ENCODE measurements at places on chromosomes 16 and 17.

DNA sequence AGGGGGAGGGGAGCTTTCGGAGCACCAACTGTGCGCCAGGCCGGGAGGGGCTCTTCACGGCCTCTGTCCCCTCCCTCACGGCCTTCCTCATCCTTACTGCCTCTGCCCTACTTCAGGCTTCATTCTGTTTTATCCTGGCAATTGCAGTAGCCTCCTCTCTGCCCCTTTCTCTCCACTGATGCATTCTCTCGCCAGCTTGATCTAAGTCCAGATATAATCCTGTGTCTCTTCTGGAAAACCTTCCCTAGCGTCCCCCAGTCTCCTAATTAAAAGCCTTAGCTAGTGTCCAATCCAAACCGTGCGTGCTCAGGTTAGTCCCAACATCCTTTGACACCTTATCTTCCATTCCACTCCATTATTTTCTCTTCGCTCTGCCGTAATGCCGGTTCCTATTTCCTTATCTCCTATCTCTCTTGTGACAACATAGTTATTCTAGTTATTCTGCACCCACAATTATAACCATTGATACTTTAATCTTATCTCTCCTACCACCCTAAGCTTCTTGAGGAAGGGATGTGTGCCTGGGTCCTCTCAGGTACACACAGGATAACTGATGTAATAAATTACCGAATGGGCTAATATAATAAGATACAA is 869 bp downstream of the ZNF48 start:
- no peak for DNase-seq

- DNase-seq = no peak
These were observed 205.8 kb downstream of the PRKCA start for GRCh38 chr17:66507982-66508760.

- DNase-seq = no peak
These were observed 209.4 kb downstream of the XYLT1 start for GRCh38 chr16:17261197-17261858.

DNA sequence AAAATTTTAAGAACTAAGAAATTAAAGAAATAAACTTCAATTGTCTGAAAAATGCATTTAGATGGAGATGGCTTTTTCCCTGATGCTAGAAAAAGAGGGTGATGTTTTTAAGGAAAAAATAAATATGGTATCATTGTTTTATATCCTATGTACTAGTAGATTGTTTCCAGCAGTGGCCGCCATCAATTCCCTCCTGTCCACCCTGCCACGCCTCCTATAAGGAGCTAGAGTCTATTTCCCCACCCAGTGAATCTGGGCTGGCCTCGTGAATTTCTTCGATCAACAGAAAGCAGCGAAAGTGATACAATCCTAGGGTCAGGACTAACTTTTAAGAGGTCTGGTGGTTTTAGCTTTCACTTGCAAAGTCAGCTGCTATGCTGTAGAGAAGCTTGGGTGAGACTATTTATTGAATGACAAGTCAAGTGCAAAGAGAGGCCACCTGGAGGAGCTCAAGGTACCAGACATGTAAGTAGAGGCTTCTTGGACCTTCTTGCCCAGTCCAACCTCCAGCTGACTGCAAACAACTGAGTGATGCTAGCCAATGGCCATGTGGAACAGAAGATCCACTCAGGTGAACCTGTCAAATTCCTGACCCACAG is 80.9 kb upstream of the MTMR4 start:
- no peak for DNase-seq

DNA sequence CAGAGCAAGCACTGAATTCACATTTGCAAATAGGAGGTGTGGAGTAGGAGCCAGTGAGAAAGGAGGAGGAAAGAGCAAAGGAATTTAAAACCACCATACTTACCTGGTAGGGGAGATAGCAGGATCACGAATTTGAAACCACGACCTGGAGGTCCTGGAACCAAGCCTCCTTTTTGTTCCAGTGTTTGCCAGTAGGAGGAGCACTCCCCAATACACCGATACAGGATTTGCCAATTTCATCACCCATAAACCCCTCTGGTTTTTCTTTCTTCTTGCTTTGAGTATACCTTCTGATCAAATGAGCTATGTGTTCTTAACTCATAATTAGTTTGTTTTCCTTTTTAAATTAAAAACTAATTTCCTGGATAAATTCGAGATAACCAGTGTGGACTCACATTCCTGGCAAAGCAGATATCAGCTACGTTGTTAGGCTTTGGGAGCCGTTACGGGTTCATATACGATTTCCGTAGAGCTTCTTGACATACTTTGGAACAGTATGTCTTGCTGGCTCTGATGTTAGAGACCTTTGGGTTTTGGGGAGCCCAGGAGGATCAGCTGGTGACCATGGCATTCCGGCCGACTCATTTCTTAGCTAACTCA is 22.7 kb downstream of the BCO1 start:
- no peak for DNase-seq

DNA sequence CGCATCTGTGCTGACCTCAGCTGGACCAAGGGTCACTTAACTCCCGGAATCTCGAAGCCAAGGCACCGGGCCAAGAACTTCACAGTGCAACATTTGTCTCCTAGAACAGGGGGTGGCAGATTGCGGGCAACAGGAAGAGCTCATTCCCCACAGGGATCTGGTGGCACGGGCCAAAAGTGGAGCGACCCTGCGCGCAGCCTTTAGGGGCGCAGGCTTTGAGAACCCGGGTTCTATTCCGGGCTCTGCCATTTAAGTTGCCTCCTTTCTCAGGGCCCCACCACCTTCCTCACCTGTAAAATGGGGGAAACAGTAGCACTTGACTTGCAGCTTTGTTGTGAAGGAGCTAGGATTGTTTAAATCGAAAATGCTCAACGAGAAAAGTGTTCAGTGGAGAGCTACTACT is 651 bp downstream of the SHMT1 start:
- DNase-seq = peak; percentile 27

DNA sequence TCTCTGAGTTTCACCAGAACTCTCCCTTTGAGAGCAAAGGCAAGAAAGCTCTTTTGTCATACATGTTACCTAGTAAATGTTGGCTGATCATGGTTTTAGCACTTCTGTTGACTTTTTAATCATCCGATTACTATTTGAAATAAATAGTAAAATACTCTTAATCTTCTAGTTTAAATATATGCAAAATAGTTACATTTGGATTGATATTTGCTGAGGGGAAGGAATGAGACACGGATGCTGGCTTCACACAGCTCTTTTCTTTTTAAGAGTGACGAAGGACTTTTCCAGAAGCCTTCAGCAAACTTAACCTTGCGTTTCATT is 9.4 kb downstream of the NFATC3 start:
- no peak for DNase-seq

GRCh38 chr16:86931410-86931941 is 353.1 kb downstream of the FOXL1 start:
- peak; percentile 62 for DNase-seq

DNA sequence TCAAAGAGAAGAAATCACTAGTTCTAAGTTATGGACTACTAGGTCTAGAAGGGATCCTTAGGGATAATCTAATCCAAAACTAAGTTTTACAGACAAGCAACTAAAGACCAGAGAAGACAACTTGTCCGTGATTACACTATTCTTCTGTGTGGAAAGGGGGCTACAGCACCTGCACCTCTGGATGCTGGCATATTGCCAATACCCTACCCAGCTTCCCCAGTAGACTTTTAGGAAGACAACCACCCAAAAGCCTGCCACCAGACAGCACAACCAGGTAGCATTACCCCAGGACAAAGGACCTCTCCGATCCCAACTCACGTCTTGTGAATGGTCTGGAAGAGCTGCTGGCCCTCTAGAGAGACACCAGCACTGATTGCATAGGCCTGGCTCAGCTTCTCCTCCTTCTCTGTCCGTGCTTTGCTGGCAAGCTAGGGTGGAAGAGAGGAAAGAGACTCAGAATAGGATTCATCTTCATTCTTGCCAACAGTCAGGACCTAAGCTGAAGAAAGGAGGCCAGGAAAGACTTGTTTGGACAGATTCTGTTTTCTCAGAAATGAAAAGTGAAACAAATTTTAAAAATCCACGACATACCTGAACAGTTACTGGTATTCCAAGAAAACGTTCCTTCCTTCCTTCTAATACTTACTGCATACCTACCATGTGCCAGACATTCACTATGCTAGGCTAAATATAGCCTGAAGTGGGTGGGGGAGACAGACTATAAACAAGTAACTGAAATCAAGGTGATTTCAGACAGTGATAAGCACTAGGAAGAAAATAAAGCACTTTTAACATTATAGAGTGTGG is 25.3 kb upstream of the TMEM101 start:
- DNase-seq = peak; percentile 9

GRCh38 chr16:13348416-13348815 is 447.0 kb downstream of the SHISA9 start:
- DNase-seq = peak; percentile 22

DNA sequence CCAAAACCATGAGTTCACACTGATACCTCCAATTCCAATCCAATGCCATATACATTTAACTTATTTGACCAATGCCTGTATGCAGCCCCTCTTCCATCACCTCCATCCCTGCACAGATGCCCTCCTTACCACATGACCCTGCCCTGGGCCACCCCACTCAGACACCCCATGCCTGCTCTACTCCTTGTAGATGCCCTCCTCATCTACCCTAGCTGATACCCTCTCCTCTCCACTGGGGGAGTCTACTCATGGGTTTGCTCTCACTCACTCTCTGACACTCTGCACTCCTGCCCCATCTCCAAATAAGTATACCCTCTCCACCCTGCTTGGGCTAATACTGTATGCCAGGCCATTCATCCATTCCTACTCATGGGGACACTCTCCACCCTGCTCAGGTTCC is 16.0 kb upstream of the CMTM4 start:
- DNase-seq = no peak

GRCh38 chr17:60766778-60767190 is 89.1 kb downstream of the BCAS3 start:
- DNase-seq = no peak

GRCh38 chr16:85029981-85030401 is 2.4 kb downstream of the KIAA0513 start:
- no peak for DNase-seq

DNA sequence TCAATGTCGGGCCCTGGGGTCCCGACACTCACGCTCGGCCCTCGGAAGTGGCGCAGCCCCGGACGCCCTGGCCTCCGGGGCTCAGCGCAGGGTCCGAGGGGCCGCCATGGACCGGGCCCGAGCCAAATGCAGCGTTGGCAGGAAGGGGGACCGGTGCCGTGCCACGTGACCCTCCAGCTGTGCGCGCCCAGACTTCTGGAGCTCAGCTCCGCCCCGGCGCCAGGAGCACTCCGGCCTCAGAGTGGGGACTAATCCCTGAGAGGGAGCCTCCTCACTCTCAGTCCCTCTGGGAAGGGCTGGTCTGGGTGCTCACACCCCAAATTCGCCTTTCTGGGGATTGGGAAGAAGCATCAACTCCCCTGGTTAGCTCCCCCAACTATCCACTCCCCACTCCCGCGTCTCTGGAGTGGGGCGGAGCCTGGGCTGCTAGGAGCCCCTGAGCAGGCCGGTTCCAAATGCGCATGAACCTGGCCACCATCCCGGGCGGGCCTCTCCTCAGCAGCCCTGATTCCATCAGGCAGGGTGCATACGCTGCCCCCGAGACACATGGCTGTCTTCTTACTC is at the start of gene B3GNT9:
B3GNT9 (minus strand) TSS at position 166 of the 564 bp plus-strand sequence. CDS start 513 bp downstream, outside the sequence.
- DNase-seq = no peak

GRCh38 chr17:9212376-9213302 is 191.3 kb downstream of the NTN1 start:
- no peak for DNase-seq

- peak; percentile 43 for DNase-seq
These were observed at the start of gene HAS3 for GRCh38 chr16:69105501-69106361. TSS of gene HAS3 (plus strand) at chr16:69105653. CDS start at chr16:69109396, 3,743 bp downstream.

GRCh38 chr16:30958175-30959079 is 873 bp downstream of the SETD1A start:
- DNase-seq = no peak

GRCh38 chr16:25228372-25228771 is 11.6 kb downstream of the AQP8 start:
- no peak for DNase-seq

DNA sequence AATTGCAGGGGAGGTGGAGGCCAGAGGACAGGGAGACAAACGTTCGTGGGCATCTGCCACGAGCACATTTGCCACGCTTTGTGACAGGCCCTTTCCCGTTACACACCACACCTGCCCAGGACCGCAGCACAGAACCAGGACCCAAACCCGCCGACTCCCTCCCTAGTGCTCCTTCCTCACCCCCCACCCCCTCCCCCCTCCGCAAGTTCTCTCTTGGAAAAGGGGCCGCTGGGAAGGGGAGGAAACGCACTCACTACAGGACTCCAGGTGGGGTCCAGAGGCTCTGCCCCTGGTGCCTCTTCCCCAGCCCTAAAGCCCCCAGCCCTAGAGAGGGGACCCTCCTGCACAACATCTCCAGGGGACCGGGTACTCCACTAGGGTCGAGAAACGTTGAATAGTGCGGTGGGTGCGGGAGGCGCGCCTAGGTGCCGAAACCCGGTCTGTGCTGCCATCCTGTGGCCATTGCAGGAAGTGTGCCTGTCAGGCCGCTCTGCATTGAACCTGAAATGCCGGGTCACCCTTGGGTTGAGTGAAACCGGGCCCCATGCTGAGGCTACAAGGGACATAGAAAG is 21.9 kb upstream of the EIF1 start:
- no peak for DNase-seq

DNA sequence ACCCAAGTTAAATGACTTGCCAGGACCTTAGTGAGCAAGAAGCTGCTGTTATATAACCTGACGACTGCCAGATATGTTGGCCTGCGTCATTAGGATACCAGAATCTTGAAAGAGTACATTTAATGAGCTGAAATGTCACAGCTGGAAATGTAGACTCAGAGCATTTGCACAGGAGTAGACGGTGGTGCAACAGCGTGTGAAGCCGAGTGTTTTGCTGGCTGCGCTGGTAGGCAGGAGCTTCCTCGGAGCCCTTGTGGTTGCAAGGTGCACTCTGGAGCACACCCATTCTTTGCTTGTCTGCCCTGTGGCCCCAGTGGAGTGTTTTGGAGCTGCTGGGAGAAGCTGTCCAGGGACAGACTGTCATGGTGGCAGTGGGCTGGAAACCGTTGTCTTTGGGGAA is 79.3 kb downstream of the BANP start:
- DNase-seq = no peak

- DNase-seq = no peak
These were observed 20.4 kb downstream of the SOCS1 start for GRCh38 chr16:11235703-11235991.

DNA sequence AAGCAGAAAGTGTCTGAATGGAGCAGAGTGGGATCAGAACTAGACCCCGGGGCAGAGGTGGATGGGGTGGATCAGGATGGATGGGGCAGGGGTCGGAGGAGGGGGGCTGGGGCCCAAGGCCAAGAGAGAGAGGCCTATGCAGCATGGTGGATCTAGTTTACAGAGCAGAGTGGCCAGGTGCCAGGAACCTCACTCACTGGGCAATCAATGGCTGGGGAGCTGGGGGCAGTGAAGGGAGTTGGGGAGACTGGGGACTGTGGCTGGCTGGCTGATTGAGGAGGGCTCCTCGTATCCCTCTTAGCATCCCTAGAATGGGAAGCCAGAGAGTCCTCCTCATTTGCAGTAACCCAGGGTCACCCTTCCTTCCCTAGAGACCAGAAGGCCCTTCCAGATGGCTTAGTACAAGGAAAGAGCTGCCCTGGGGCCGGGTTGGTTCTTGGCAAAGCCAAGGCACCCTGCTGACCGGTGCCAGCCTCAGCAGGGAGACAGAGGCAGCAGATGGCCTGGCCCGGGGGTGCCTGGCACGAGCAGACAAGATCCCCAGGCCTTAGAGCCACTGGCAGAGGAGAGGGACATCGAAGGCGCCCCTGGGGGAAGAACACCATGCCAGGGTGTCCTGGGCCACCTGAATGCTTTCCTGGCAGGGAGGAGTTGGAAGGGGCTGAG is 36.8 kb downstream of the SRCIN1 start:
- no peak for DNase-seq

All from retinal pigment epithelial cell (primary cell).